NCI-H460 (cell line): ENCODE measurements at places on chromosomes 4 and X. TPM values are rescaled to one million over a fixed set of nuclear protein-coding genes. Genes with fewer than 3 reads are reported as not detected.

- DNase-seq: peak; percentile 18
These were observed 15.0 kb downstream of the RGN start for GRCh38 chrX:47093248-47093647.

DNA sequence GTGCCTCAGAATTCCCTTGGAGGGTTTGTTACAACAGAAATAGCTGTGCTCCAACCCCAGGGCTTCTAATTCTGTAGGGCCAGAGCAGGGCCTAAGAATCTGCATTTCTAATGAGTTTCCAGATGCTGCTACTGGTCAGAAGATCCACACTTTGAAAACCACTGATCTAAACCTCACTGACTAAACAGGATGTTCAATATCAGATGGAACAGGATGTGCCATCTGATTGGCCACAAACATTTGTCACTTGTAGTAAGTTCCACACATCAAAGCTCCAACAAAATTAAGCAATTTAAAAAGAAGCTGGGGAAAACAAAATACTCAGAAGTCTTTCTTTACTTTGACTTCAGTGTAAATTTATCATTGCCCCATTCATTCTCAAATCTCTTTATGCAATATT, 14.3 kb downstream of the CASK start:
- DNase-seq: no peak

GRCh38 chr4:60187428-60187827, 1012.7 kb upstream of the ADGRL3 start:
- no peak for DNase-seq

DNA sequence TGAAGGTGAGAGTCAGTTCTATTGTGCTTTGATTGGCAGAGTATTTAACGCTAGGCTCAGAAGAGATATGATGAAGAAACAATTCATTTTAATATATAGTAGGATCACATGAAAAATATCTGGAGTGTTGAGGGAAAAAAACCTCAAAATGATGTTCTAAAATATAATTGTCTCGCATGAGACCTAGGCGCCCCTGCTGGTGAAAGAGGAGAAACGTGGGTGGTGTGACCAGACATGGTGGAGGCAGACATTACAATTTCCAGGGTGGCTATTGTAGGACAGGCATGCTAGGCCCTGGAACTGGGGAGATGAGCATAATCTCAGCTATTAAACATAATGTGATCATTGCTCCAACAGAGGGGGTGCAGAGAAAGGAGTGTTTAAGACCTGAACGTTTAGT, 210.0 kb downstream of the HS3ST1 start:
- no peak for DNase-seq

- DNase-seq: no peak
These were observed 137.7 kb downstream of the C4orf33 start for GRCh38 chr4:129233691-129234090.

DNA sequence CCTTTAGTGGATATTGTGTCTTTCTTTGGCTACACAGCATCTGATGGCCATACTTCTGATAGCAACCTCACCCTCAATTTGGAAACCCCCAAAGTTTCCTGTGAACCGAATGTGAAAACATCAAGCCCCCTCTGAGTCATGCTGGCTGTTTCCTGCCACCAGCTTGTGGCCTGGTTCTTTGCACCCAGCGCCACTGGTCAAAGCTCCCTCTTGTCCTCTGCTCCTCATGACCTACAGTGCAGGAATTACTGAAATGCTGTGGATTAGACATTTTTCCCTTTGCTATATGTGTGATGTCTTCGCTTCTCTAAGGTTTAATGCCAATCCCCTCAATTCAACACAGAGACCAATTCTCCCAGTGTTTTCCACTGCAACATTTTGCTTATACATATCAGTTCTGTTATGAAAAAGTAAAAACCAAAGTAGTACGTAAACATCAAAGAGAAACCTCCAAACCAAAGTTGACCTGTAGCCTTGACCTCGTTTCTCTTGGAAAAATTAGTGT, 224.0 kb upstream of the TENM3 start:
- no peak for DNase-seq

- DNase-seq: no peak
These were observed 181.2 kb downstream of the ARHGAP10 start for GRCh38 chr4:147913137-147913536.

- DNase-seq: no peak
These were observed 2603.2 kb downstream of the PCDH7 start for GRCh38 chr4:33323393-33323792.

- no peak for DNase-seq
These were observed 18.9 kb upstream of the SH3KBP1 start for GRCh38 chrX:19906293-19906692.

- DNase-seq: no peak
These were observed 19.1 kb upstream of the FRYL start for GRCh38 chr4:48799157-48799556.

DNA sequence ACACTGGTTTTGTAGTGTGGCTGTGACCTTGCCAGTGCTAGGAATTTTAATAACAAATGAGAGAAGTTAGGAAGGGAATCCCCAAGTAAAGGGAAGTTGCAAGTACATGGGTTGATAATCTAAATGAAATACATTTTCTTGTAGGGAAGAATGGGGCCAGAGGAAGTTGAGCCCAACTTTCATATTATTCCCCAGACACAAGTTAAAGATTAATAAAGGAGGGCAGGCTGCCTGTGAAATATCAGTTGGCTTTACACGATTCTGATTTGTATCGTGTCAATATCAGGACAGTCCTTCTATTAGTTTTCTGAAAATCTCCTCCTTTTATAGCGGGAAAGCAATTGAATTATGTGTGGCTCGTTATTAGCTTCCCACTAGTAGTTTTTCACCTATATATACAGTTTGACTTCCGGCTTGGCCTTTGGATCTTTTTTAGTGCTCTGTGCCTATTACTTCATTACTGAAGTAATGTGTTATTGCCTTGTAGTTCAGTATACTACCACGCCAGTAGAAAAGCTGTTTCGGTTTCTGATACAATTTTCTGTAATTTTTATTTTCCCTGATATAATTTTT, 1.7 kb downstream of the PDLIM5 start:
- no peak for DNase-seq

GRCh38 chr4:178415925-178416324, 973.7 kb upstream of the AGA start:
- no peak for DNase-seq

GRCh38 chr4:151202851-151203455, 74.0 kb upstream of the PRSS48 start:
- DNase-seq: no peak

DNA sequence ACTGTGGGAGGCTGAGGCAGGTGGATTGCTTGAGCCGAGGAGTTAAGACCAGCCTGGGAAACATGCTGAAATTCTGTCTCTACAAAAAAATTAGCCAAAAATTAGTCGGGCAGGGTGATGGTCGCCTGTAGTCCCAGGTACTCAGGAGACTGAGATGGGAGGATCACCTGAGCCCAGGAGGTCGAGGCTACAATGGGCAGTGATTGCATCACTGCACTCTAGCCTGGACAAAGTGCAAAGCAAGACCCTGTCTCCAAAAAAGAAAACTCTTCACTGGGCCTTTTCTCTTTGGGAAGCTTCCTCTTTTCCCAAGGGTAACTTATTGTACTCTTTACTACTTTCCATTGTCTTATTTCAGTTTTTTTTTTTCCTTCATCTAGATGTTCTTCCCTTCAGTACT, 88.9 kb downstream of the UBE2K start:
- DNase-seq: no peak

- peak; percentile 54 for DNase-seq
These were observed 17.5 kb downstream of the PALLD start for GRCh38 chr4:168514249-168514852.

DNA sequence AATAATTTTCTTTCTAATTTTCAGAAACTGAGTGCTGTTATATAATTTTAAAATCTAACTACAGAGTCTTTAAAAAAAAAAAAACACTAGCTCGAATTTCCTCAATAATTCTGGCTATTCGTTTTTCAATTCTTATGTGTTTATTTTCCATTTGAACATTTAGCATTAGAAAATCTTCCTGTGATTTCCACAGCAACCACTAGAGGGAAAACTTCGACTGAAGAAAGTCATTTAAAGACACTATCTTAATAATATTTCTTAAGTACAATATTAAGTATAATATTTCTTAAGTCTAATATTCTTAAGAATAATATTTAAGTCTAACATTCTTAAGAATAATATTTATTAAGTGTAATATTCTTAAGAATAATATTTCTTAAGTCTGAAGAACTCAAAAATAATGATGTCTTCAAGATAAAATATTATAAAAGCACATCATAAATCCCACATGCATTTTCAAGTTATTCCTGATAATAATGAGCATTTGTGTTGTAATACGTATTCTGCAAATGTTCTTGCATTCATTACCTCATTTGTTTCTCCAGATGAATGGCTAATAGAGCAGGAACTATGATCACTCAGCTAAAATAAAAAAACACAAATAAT, 118.4 kb upstream of the WDR17 start:
- DNase-seq: peak; percentile 9

The HMX1 gene
- 0.20 TPM in 1 of 2 replicates, not detected in the other for total RNA-seq

The NIPAL1 gene
- 2.0 and 3.0 TPM in 2 replicates for total RNA-seq

The RTL5 gene
- total RNA-seq: 0.37 and 0.46 TPM in 2 replicates

The CLDN2 gene
- not detected in 2 replicates for total RNA-seq

The NUDT10 gene
- 0.50 and 0.81 TPM in 2 replicates for total RNA-seq

The CXCL3 gene
- 11.1 and 12.8 TPM in 2 replicates for total RNA-seq

The MAGEC3 gene
- not detected in 2 replicates for total RNA-seq
